ENCODE measurements at places on chromosomes 4 and X.
A peak's percentile ranks its signal among the peaks of the same experiment; 100 is the strongest.

DNA sequence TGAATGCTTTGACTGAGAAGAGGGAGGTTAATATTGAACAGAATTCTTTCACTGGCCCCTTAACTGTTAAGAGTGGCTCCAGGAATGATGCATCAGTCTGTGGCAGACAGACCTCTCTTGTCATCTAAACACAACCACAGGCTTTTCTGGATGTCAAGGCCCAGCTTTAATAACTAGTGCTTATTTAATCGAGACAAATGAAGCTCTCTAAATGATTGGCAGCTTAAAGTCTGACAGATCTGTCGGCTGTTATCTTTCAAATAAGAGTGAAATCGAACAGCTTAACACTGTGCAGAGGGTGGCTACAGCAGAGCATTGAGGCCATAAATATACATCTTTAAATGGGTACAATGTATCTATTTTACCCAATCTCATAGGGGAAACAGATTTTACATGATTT is 500.8 kb upstream of the PABPC4L start:
- no peak for DNase-seq

DNA sequence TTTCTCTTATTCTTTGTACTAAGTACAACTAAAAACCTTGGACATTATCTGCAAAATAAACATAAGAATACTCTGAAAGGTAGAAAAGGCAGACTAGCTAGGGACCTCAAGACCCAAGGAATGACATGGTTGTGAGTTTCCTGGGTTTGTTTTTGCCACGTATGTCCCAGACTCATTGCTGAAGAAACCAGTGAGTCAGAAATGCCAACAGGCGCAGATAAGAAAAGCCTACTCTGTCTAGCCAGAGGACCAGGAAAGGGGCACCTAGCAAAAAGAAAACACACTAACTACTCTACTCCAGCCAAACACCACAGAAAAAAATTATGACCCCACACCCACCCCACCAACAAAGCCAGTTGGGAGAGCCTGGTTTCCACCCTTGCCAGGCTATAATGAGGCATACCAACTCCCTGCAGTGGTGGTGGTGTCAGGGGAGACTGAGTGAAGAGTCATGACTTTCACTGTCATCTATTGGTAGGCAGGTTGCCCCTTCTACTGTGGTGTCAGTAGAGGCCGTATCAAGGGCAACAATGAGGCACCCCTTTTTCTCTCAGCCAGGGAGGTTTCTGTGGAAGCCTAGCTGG is 10.9 kb downstream of the MTMR1 start:
- DNase-seq, result no peak

- DNase-seq, result no peak
Observed at GRCh38 chrX:110341189-110342035, 17.2 kb upstream of the RTL9 start.

DNA sequence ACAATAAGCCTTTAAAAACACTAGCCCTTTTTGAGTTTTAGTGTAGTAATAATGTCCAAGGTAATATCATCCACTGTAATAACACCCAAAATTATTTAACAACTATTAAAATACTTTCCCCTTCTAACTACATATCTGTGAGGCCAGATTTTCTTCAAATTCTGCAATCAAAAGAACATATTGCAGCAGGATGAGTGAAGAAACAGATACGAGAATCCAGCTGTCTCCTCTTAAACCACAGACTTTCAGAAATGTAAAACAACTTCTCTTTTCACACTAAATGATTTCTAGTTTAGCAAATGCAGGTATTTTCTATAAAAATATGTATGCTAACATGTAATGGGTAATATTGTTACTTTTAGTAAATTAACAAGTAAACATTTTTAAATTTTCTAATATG is 148.9 kb downstream of the PRDM5 start:
- peak; percentile 28 for DNase-seq

- DNase-seq, result no peak
Observed at GRCh38 chr4:169407217-169407845, 136.6 kb upstream of the SH3RF1 start.

- no peak for DNase-seq
Observed at GRCh38 chr4:15066140-15066539, 63.9 kb downstream of the CPEB2 start.

DNA sequence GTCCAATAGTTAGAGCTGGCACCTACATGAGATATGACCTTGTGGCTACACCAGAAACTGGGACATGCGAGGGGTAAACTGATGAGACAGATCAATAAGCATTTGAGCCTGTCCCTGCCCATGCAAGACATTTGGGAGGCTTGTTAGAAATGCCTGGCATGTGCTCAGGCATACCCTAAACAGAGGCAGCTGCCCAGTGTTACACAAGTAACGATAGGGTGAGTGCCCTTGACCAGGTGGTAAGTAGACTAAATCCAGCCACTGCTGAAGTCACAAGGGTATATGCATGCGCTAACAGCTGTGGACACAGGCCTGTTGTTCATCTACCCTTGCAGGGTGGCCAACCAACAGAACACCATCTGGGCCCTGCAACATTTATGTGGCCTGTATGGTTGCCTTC is 56.1 kb upstream of the CCDC149 start:
- no peak for DNase-seq

DNA sequence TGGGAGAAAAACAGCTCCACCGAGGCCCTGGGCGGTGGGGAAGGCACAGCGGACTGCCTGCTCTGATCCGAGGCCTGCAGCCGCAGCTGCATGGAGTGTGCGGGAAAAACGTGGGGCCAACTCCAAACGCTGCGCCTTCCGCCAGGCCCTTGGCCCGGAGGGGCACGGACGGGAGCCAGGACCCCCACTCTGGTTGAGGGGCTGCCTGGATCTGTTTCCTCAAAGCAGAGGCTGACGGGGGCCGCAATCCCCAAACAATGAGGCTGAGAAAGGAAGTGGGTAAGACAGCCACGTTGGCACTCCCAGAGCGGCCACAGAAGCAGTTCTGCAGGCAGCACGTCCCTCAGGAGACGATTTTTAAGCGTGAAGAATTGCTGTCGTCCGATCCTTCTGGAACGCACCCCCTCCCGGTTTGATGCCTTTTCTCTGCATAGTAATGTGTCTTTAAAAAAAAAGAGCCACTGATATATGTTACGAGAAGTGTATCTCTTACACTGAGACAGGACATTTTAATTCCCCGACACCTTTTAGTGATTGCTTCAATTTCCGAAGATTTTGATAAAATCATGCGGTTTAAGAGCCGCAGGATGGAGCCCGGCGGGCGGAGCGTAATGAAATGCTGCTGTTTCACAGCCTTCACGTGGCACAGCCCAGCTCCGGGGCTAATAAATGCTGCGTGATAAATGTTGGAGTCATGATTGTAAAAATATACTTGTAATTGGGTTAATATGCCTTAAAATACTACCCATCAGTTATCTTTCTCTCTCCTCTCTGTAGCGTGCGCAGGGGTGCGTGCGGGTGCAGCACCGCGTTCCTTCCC is 85.7 kb downstream of the FAM53A start:
- no peak for DNase-seq

All from RPMI8226 (cell line).